ENCODE measurements at places on chromosomes 1 and 21.

GRCh38 chr1:214331827-214332423 is 51.0 kb downstream of the SMYD2 start:
- DNase-seq, result no peak

GRCh38 chr1:85134583-85135391 is 66.0 kb downstream of the SYDE2 start:
- no peak for DNase-seq

- no peak for DNase-seq
Measured at GRCh38 chr1:30700528-30701257, 22.7 kb downstream of the MATN1 start.

DNA sequence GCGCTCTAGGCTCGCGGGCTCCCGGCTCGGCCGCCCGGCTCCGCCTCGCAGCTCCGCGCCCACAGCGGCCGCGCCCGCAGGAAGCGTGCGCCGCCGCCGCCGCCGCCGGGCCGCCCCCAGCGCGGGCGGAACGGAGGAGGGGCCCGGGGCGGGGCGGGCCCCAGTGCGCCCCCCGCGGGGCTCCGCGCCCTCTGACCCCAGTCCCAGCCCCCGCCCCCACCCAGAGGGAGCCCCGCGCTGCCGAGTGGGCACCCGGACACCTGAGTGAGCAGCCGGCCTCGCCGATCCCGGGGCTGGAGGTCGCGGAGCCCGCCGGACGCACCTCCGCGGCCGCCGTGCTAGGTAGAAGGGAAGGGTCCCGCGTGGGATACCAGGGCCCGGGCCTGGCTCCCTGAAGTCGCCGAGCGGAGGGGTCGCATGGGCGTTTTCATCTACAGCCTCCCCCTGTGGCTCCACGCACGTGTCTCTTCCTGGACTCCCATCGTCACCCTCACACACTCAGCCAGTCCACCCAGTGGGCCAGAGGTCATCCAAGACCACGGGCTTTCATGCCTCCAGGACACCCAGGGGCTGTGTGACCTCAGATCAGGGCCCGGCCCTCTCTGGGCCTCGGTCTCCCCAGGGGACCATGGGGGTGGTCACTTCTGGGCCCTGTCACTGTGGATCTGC is at the start of gene SDC3:
TSS of gene SDC3 (minus strand) at position 63 of the 669 bp plus-strand sequence. CDS start 172 bp downstream, outside the sequence.
- no peak for DNase-seq

DNA sequence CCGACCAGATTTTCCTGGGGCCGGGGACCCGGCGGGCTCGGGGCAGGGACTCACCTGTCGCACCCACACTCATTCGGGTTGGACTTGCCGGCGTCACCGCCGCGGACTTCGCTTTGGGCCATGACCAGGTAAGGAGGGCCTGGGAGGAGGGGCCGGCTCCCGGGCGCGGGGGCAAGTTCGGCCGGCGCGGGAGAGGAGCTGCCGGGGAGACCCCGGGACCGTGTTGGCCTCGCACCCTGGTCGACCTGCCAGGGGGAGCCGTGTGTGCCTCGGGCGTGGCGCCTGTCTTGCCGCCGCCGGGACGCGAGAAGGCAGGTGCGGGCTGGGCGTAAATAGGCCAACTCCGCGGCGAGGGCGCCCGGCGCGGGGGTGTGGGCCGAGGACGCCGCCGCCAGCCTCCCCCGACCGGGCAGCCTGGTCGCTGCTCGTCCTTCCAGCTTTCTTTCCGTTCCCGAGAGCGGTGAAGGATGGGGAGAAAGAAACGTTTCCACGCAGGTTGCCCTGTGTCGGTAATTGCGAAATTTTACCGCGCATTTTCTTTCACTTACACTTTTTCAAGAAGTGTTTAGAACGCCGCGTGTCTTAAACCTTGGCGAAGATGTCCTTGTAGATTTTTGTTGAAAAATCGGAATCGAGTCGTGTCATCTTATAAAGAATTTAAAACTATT is 558 bp downstream of the USP1 start:
- peak; percentile 13 for DNase-seq

- DNase-seq, result no peak
Measured at GRCh38 chr1:237861944-237862343, 28.8 kb downstream of the ZP4 start.

DNA sequence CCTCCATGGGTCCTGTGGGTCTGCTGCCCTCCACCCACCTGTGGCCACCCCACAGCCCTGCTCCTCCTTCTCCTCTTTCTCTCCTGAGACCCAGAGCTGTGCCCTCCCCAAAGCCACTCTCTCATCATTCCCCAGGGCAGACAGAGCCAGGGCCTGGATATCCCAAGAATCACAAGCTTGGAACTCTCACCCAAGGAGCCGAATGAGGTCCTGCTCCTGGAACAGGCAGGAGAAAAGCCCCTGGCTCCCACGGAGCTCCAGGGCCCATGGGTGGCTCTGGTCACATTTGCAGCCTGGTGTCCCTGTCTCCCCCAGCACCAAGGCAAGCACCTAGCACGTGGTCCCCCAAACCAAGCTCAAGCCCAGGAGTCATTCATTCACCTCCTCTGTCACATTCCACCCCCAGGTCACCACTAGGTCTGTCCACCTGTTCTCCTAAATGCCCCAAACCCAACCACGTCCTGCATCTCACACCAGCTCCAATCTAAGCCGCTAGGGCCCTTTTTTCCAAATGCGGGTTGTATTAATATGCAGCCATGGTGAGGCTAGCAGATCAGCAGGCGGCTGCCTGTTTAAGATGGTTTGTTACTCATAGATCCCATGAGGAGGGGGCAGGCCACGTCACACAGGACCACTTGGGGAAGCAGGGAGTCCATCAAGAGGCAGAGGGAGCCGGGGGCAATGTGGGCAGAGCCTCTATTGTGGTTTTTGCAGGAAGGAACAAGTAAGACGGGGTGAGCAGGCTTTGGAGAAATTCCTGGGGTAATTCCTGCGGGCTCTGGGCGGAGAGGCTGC is 215.5 kb upstream of the VAMP3 start:
- no peak for DNase-seq

DNA sequence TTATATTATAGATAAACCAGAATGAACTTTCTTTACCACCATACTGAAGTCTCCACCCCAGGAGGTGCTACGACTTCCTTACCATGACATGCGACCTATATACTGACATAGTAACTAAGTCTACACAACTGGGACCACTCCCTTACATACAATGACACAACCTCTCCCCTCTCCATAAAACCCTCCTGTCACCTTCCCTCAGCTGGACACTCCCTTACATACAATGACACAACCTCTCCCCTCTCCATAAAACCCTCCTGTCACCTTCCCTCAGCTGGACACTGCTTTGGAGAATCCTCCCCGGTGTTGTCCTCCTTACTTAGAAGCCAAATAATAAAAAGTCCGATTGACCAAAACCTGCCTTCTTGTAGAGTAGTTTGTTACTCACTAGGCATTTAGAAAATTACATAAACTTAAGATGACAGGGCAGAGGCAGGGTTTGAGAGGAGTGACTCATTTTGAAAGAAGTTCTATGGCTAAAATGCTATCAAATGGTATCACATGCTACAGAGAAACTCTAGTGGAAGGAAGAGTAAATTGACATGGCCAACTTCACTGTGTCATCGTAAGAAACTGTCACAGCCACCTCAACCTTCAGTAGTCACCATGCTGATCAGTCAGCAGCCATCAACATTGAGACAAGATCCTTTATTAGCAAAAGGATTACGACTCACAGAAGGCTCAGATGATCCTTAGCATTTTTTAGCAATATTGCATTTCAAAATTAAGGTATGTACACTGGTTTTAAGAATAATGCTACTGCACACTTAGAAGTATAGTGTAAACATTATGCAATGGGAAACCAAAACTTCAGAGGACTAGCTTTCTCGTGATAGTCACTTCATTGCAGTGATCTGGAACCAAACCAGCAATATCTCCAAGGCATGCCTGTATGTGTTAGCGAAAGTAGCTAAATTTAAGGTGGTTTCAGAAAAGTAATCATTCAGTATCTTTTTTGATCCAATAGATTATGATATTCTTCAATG is 56.4 kb downstream of the AHCTF1 start:
- DNase-seq, result no peak

DNA sequence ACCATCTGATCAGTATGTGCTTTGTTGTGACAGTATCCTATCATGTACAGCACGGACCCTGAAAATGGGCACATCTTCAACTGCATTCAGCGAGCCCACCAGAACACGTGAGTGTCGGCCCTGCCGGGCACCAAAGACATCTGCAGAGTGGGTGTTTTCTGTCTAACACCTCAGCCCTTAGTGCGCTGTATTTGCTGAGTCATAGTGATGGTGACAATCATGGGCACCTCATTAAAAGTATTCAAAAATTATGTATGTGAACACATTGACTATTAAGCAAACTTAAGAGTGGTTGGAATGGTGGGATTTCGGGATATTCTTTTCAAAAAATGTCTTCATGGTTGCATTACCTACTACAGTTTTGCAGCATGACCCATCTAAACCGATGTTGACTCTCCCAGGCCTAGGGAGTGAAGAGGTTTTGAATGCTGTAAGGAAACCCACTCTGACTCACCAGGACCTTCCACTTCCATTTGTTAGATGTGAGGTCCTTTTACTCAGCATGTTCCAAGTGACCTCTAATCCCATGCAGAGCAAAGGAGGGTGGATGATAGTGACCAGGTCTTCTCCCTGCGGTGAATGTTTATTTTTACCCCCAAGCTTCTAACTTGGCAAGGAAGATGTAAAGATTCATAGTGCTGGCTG is 20.1 kb downstream of the MGST3 start:
- DNase-seq, result no peak

GRCh38 chr1:206982216-206982615 is 12.0 kb upstream of the FCAMR start:
- DNase-seq, result peak; percentile 18

DNA sequence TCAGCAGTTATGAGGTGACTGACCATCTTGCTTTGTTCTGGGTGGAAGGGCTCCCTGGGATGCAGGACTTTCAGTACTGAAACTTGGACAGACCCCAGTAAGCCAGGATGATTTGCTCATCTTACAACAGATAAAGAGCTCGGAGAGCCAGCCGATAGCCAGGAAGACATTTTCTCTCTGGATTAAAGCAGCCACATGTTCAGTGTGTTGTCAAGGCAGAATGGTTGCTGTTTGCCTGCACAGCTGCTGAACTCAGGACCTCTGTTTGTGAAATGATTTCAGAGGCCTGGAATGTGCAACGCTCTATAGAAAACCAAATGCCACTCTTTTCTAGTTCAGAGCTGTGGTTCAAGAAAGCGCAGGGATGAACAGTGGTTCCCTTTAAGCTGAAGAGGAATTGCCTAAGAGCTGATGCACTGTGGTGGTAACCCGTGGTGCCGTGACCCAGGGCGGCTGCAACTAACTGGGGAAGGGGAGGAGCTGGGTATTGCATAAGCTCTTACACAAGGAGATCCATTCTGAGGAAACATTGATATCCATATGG is 40.7 kb downstream of the CASQ2 start:
- DNase-seq, result no peak

DNA sequence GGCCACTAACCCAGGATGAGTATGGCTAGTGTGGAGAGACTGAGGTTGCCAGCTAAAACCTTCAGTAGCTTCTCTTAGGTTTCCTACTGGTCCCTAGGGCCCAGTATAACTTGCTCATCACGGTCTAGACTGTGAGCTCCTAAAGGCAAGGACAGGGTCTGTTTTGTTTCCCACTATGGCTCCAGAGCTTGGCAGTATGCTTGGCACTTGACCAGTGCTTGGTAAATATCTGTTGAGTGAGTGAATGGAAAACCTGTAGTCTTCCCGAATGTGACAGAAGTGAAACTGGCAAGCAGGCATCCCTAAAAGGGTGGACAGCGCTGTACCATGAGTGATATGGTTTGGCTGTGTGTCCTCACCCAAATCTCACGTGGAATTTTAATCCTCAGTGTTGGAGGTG is 13.1 kb upstream of the PARS2 start:
- no peak for DNase-seq

GRCh38 chr1:205772607-205773032 is 2.7 kb downstream of the RAB29 start:
- no peak for DNase-seq

- no peak for DNase-seq
Measured at GRCh38 chr1:201634261-201634660, 95.3 kb downstream of the NAV1 start.

GRCh38 chr21:43864313-43864961 is 586 bp upstream of the AGPAT3 start:
- DNase-seq, result no peak

DNA sequence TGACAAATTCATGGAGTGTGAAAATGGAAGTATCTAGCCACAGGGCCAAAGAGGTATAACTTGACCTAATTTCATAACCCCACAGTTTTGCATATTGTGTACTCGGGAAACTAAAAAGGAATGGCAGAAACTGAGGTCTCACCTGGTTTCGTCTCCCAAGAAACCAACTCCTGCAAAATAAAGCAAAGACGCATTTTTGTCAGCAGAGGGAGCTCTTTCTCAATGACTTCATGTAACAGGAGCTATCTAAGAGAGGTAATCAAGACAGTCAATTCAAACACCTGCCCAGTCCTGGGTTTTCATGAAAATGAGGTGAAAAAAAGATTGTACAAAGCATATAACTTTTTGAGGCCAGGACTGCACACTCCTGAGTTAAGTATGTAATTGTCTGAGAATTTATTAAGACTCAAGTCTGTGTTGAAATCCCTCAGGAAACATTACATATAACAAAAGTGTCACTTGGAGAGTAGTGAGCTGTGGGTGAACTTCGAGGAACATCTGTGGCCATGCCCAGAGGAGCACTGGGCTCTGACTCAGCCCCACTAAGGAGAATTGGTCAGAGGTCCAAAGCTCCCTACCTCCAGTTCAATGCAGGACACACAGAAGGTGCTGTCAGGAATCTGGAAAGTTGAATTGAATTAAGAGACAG is 17.6 kb downstream of the FCRL4 start:
- DNase-seq, result no peak

GRCh38 chr1:207112616-207113296 is 8.7 kb downstream of the C4BPA start:
- DNase-seq, result no peak

DNA sequence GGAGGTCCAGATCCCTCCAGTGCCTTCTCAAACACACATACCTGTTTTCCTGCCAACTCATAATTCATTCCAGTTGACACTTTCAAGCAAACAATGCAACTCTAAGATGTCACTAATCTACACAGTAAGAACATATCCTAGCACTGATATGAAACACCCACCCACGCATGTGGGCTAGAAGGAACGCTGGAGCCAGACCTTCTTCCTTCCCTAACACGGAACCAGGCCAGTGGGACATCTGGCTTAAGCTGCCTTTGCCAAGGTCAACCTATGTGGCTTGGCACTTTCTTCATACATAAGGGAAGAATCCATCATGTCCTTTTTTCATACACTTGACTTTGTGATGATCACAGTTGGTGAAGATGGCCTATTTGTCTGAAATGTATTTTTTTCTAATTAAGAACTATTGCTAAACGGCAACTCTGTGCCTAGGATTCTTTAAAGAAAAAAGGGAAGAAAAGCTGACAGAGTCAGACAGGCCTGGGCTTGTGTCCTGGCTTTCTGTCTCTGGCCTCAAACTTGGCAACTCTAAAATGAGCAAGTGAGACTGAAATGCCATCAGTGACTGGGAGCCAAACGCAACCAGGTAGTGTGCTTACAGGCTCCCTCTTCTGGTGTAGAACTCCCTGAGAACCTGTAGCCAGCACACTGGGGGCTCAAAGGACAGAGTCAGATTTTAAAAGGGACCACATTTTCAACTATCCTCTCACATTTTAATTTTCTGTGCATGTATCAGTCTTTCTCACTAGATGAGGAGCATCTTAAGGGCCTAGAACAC is 92.6 kb upstream of the BEND5 start:
- DNase-seq, result no peak

GRCh38 chr1:156844102-156844501 is 14.8 kb downstream of the INSRR start:
- no peak for DNase-seq

Measured in stimulated activated CD8-positive, alpha-beta memory T cell treated with anti-CD3 and anti-CD28 coated beads, Interleukin-15, amount 100 ng/mL, for 4 hours (primary cell).